ENCODE measurements at places on chromosomes 11 and 22.

DNA sequence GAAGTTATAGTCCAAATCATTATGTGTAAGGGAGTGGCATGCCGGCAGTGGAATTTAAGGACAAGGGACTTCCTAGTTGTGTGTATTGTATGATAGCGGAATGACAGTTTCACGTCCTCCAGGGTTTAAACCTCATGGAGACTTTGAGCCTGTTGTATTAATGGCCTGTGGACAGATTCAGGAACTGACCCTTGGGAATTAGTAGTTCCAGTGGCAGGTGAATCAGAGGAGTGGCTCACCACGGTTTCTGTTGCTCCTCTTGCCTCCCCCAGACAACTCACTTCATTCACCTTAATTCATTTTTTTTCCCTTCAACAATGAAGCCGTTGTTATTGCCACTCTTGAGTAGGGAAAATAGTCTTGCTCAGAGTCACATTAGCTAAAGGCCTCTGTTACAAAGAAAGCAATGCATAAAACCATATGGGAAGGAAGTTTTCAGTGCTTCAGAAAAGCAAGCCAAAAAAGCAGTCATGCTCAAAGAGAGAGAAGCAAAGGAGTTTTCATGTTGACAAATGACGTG lies 22.6 kb downstream of the AMOTL1 start:
- no peak for DNase-seq

DNA sequence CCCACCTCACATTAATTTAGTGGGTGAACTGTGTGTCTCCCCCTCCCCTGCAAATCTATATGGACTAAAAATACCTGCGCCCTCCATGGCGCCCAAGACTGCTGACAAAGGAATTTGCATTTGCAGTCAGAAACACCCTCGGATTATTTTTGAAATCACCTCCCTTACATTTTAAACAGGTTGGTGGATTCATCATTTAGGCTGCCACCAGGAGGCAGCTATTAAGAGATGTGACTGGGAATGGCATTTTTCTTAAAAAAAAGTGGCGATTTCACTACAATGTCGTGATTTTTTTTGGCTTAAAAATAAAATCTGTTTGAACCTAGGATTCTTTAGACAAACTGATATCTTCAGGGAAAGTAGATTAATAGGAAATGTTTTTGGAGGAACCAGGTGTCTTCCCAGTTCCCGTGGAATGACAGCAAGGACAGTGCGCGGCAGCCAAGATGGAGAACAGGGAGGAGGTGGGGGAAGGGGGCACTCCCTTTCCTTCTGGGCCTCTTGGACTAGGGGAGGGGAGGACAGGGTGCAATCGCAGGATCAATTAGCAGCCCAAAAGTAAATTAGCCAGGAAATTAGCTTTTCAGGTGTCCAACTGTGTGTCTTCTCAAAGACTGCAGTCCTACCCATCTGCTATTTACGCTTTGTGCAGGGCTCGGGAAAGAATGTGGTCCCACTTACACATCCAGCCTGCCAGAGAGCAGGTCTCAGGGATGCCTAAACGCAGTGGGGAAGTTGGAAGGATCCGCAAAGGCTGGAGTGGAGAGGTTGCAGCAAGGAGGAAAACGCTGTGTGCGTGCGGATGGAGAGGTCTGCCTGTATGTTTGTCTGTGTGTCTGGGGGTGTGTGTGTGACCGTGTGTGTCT lies 496.4 kb downstream of the NTM start:
- no peak for DNase-seq

- no peak for DNase-seq
These were observed 5.2 kb downstream of the IFT27 start for GRCh38 chr22:36770513-36771231.

- no peak for DNase-seq
These were observed 55.9 kb downstream of the SWAP70 start for GRCh38 chr11:9719566-9720289.

- no peak for DNase-seq
These were observed 560.8 kb downstream of the BRD1 start for GRCh38 chr22:49266561-49267519.

- no peak for DNase-seq
These were observed 208.6 kb downstream of the CWF19L2 start for GRCh38 chr11:107249054-107249453.

GRCh38 chr11:110311783-110312579 lies 15.6 kb upstream of the RDX start:
- DNase-seq, result peak; percentile 32

DNA sequence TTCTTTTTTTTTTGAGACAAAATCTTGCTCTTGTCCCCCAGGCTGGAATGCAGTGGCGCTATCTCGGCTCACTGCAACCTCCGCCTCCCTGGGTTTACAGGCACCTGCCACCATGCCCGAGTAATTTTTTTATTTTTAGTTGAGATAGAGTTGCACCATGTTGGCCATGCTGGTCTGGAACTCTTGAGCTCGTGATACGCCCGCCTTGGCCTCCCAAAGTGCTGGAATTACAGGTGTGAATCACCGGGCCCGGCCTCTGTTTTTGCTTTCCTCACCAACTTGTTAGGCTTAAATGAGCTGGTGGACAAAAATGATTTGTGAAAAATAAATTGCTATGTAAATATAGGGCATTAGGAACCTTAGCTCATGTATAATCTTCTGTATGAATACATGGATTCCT lies 3.5 kb downstream of the MEI1 start:
- DNase-seq, result no peak

DNA sequence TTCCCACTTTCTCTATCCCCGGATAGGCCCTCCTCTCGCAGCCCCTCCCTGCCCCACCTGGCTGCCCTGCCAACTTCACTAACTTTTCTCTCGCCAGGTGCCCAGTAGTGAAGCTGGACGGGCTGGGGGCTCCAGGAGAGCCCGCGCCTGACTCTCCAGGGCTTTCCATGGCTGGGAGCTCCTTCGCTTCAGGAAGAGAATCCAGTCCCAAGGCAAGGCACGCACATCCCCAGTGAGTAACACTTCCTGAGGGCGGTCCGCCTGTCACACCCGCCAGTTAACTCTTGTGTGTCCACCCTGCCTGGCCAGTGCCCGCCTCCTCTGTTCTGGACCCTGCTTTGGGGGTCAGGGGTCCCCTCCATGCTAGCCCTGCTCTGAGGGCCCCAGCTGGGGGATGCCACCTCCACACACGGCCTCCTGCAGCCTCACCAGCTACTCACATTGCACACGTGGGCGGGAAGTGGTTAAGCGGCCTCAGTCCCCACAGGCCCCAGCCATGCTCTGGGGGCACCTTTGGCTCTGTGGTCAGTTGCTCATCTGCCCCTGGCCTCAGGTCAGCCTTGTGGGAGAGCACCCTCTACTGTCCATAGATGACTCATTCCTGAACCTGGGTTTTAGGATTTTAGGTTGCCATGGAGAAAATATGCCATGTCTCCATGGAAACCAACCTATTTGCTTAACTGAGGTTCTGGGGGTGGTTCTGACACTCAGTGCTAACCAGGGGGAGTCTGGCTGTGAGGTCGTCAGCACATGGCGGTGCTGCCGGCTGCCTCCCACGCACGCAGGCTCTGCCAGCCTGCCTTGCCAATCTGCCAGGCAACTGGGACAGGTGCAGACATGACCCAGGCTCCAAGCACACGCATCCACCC lies at the start of gene RIN1:
RIN1 (minus strand) TSS at position 201 of the 869 bp plus-strand sequence; CDS start at position 169, 32 bp downstream.
- DNase-seq, result peak; percentile 86

DNA sequence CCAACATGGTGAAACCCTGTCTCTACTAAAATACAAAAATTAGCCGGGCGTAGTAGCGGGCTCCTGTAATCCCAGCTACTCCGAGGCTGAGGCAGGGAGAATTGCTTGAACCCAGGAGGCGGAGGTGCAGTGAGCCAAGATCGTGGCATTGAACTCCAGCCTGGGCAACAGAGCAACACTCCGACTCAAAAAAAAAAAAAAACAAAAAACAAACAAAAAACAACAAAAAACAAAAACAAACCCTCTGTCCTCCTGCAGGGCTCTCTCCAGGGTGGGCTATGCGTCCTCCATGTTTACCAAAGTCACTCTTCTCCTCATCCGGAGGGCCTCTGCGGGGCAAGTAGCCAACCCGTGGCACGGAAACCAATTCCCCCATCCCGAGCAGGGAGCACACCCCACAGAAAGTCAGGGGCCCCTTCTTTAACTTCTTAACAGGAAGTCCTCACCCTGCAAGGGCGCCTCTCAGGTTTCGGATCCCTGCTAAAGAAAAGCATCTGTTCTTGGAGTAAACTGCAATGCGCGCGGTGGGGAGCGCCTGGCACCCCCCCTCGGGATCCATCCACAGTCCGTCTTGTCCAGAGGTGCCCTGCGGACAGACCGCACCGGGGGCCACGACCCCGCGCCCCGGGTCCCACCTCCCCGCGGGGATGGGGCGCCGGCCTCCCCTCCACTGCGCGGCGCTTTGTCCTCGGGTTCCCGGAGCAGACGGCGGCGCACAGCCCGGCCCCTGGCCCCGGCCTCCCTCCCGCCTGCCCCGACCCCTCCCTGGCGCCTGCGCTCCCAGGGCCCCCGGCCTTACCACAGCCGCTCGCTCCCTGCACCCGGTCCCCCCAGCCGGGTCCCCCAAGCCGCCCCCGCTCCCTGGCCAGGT lies 712 bp downstream of the CERK start:
- DNase-seq, result peak; percentile 63

GRCh38 chr11:82403640-82404305 lies 329.9 kb downstream of the FAM181B start:
- no peak for DNase-seq

DNA sequence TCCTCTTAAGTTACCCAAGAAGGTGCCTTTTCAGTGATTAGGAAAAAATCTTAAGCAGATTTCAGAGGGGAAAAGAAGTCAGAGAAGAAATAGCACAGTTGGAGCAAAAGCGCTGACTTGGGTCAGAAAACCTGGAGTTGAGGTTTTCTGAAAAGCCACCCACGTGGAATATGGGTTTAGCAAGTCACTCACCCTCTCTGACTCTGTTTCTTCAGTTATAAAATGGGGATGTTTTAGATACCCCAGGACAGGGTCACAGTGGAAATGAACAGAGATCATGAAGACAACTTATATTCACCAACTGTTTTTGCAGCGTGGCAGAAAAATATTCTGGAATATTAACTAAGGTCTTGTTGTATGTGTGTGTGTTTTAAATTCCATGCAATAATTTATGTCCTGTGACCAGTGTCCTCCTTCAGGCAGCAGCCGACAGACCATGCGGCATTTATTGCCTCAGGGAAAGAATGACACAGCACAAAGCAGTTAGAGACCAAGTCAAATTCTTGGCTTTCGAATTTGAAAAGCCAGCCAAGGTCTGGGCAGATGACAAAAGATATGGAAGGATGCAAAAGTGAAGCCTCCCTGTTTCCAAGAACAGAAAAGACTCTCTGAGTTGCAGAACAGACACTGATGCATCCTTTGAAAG lies 119.9 kb downstream of the MIAT start:
- DNase-seq, result no peak

DNA sequence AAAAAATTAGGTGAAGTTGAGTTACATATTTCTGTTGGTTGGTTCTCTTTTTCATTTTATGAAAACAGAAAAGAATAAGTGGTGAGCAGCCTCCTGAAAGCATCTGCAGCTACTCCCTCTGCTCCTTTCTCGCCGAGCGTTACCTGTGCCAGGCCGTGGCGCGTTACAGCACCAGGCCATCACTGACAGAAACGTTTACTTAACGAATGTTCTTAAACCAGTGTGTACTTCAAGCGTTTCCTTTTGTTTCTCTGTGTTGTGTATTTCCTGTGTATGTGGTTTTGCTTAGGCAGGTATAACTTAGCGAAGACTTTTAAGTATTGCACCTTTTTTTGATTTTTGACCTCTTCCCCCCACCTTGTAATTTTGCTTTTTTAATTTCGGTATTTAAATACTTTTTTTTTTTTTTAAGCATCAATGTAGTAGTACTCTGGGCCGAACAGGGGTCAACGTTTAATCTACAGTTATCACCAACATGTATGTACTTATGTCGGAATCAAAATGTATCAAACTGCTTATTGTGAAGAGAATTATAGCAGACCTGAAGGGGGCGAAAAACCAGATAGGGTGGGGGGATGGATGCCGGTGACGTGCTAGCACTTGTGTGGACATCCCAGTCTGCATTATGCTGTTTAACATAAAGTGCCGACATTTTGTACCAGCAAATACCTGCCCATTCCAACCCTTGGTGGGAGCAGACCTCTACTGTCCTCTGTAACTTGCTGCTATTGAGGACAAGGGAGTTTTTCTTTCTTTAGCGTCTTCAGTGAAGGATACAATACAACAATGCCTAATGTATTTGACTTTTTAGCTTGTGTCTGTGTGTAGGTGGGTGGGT lies 21.6 kb upstream of the ADSL start:
- DNase-seq, result no peak

GRCh38 chr11:65849366-65849765 lies 8.6 kb downstream of the CFL1 start:
- DNase-seq, result no peak

GRCh38 chr22:23603266-23603665 lies 23.2 kb upstream of the IGLL1 start:
- no peak for DNase-seq

DNA sequence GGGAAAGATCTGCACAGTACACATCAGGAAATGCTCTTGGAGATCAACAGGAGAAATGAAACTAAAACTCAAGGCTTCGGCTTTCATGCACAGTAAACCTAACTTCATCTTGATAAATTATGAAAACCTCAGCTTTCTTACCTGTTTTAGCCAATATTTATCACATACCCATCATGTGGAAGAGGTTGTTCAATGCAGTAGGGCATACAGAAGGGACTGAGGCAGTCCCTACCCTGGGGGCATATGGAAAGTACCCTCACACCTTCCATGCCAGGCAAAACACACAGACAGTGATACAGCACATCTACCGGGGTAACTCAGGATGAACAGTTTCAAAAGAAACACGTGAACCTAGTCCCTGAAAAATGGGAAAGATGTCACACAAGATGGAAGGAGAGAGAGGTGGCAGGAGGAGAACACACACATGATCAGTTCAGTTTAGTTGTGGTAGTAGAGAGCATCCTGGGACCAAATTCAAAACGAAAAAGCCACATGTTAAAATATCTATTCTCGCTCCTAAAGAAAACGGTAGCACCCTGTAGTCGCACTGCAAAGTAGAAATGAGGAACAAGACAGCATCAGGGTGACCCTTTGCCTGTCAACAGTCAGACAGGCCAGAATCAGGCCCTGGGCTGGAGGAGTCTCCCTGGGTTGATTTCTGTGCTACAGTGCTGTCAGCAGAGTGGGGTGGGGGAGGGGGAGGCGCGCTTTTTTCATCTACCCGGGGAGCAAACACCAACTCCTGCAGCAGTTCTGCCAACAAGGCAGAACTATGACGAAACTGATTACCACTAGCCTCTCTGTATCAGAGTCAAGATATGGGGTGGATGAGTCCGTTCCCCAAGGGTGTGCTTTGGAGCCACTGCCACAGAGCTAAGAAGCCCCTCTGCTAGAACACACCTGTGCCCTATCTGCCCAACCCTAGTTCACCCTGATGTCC lies 1.3 kb downstream of the HIRA start:
- DNase-seq, result no peak

- no peak for DNase-seq
These were observed 111.7 kb downstream of the LRRC32 start for GRCh38 chr11:76558891-76559290.

DNA sequence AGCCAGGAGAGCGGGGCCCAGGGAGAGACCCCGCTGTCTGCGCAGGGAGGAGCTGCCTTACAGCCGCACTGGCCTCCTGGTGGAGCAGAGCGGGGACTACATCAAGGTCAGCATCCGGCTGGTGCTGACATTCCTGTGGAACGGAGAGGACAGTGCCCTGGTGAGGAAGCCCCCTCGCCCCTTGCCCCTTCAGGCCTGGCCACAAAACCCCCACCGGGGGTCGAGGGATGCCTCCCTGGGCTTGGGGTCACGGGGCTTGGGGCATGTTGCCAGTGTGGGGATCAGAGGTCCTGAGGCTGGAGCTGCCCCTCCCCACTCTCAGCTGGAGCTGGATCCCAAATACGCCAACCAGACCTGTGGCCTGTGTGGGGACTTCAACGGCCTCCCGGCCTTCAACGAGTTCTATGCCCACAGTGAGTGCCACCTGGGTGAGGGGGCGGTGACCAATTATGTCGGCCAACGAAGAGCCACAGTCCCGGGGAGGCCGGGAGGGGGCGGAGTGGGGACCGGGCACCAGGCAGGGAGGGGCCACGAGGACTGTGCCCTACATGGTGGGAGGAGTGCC lies 4.2 kb downstream of the MUC5B start:
- no peak for DNase-seq
